CD4-positive, alpha-beta T cell treated with Interleukin-21 for 1 hour (primary cell): ENCODE measurements at places on chromosomes 7 and 10.
A peak's percentile ranks its signal among the peaks of the same experiment; 100 is the strongest.

GRCh38 chr10:52858722-52859121 is 86.1 kb upstream of the MBL2 start:
- no peak for DNase-seq

GRCh38 chr10:124700293-124701037 is 43.7 kb downstream of the FAM53B start:
- DNase-seq: no peak

GRCh38 chr7:50676740-50677637 is 105.7 kb downstream of the GRB10 start:
- DNase-seq: no peak

GRCh38 chr10:91689731-91690168 is 56.9 kb upstream of the PPP1R3C start:
- DNase-seq: no peak

- DNase-seq: no peak
Measured at GRCh38 chr7:30866939-30867338, 44.7 kb upstream of the AQP1 start.

GRCh38 chr10:129272176-129272575 is 194.9 kb upstream of the MGMT start:
- DNase-seq: no peak

- peak; percentile 38 for DNase-seq
Measured at GRCh38 chr7:23471106-23471859, 992 bp upstream of the IGF2BP3 start.

GRCh38 chr7:130201796-130202195 is 3.4 kb downstream of the TMEM209 start:
- no peak for DNase-seq

GRCh38 chr10:104735036-104735756 is 94.1 kb downstream of the SORCS3 start:
- DNase-seq: no peak

DNA sequence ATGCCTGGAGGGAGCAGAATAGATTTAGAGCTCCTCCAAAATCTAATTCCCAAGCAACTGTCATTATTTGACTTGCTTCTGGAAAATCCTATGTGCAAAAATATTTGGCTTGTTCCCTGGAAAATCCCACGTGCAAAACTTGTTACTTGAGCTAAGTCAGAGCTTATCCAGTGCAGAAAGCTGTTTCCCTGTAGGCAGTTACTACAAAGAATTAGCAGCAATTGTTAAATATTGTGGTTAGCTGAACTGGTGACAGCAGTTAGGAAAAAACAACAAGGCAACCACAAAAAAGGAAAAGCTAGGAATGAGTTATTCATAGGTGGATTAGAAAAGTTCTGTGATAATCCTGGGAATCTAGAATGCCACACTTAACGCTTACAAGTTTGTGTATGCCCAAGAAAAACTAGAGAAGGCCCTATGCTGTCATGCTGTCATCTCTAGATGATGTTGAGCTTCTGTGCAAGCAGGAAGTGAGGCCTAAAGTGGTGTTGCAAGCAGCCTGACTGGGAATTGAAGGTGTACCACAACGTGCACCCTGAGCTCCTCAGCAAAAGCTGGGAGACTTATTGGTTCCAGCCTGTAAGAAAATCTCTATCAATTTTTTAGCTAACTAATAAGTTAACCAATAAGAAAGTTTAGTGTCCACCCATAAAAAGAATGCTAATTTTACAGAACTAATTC is 738.6 kb upstream of the LRRTM3 start:
- no peak for DNase-seq

DNA sequence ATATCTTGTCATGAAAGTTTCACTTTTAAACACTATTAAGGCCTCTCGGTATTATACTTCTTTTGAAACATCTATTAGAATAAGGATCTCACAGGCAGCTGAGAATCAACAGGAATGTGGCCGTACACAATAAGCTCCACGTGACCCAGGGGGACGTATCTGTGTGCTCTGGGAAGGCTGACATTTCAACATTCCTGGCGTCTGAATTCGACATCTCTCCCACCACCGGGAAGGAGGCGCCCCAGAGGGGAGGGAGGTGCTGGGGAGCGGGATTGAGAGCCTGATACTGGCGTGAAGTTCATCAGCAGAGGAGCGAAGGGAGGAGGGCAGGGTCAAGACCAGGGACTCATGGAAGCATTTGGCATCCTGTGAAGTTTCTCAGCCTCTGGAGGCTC is 401.3 kb downstream of the DNAJB6 start:
- no peak for DNase-seq

DNA sequence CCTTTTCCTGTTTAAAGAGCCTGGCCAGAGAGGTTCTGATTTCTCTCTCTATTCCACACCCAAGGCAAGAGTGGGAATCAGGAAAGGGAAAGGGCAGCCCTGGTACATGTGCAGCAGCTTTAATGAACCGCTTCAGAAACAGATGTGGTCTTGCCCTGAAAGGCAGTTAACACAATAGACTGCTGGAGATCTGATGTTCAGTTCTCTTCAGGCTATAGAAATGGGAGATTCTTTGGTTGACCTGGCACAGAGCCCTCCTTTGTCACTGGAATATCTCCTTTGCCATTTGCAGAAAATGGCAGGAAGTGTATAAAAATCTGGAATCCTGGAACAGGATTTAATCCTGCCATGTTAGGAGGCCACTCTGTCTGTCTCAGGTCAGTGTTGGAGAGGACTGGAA is 36.3 kb upstream of the EXOC6 start:
- DNase-seq: no peak

DNA sequence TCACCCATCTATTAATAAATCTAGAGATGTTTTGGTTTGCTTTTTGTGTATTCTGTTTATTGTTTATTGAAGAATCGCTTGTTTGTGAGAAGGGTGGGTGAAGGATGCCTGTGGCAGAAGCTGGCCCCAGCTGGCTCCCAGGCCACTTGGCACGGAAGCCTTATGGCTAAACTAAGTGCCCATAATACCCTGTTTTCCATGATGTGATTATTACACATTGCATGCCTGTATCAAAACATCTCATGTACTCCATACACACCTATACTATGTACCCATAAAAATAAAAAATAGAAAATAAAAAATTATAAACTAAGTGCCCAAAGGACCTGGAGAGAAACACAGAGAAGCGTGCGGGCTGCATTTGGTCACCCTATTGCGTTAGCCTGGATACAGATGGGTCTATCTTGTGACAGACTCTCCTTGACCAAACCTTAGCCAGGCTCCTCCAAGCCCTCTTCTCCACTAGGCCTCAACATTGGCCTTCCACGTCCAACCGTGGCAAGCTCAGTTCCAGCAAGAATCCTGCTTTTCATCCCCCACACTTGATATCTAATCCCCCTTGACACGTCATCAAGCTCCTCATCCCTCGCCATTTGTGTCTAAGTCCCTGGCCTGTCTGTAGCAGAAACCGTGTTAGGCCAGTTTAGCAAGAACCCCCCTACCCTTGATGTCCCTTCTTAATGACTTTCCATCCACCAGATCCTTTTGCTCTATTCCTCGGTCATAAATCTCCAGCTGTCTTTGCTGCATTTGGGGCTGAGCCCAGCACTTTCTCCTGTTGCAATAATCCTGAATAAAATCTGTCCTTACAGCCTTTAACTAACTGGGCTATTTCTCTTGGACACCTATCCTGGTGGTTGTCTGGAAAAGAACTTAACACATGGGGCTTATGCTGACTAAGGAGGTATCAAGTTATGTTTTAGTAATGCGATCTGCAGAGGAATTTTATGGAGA is 245.2 kb downstream of the TNS3 start:
- no peak for DNase-seq

- no peak for DNase-seq
Measured at GRCh38 chr7:96526496-96526895, 183.2 kb downstream of the SEM1 start.

DNA sequence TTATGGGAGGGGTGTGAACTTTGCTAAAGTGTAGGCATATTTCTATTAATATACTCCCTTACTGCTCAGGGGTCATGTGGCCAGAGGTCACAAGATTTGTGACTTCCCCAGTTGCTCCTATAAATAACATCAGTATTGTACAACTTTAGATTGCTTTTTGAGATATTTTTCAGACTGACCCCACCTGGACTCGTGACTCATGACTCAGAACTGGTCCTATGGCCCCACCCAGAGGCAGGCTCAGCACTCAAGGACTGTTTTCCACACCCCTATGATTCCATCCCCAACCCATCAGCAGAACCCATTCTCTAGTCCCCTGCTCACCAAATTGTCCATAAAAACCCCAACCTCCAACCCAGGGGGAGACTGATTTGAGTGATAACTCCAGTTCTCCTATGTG is 2.7 kb upstream of the CUL2 start:
- no peak for DNase-seq

DNA sequence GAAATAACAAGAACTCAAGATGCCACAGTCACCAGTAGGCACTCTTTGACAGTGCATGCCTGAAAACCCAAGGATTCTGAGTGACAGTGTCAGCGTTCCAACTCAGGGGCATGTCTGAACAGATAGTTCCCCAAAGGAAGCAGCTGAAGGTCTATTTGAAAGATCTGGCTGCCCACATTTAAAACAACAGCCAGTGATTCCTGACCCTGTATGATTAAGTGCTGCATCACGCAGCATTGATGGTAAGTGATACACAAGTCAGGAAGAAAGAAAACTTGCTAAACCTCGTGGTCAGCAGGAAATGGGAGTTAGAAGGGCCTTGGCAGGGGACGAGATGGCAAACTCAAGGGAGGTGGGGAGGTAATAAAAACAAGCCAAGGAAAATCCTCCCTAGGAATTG is 1013.1 kb downstream of the TYW1 start:
- DNase-seq: no peak

DNA sequence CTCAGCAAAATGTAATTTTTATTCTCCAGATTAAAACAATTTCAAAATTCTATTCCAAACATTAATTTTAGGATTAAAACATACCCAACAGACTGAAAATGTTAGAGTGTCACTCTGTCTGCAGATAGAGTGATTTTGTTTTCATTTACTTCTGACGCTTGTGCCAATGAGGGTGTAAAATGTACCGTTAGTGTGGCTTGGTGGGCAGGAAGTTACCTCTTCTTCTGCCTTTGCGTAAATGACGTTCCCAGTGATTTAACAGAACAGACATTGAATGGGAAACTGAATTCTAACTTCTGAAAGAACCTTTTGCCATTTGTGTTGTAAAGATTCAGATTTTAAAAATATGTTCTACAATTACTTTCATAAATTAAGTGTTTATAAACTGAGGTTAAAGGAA is 47.0 kb upstream of the DRGX start:
- DNase-seq: no peak

GRCh38 chr10:132740588-132740987 is 45.4 kb downstream of the NKX6-2 start:
- DNase-seq: no peak

DNA sequence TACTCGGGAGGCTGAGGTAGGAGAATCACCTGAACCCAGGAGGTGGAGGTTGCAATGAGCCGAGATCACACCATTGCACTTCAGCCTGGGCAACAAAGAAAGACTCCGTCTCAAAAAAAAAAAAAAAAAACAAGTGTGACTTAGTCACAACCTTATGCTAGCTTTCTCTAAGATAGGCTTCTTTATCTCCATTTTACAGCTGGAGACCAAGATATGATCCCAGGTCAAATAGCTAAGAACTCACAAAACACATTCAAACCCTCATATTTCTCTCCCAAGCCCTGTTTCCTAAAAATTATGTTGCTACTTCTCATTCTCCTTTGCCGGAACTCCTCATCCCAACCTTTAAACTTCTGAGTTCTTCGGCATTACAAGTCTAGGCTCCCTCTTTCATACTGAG is 13.0 kb upstream of the DHTKD1 start:
- DNase-seq: no peak
